ENCODE measurements at places on chromosomes 12 and 14.

DNA sequence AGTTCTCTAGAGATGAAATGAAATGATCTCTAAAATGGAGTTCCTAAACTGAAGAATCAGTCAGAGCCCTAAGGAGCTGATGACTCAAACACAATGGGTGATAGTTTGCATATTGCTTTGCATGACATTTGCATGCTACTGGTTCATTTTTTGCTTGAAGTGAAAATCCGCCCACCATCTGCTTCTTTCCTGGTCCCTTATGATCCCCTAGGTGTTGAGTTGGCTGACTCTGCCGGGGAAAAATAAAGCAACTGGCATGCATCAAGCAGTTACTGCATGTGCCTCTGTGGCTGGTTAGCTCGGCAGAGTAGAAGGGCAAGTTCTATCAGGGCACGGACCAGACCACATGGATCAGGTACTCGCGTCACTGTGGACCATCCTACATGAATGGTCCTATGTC lies 151.1 kb downstream of the PPM1H start:
- peak; percentile 59 for DNase-seq

DNA sequence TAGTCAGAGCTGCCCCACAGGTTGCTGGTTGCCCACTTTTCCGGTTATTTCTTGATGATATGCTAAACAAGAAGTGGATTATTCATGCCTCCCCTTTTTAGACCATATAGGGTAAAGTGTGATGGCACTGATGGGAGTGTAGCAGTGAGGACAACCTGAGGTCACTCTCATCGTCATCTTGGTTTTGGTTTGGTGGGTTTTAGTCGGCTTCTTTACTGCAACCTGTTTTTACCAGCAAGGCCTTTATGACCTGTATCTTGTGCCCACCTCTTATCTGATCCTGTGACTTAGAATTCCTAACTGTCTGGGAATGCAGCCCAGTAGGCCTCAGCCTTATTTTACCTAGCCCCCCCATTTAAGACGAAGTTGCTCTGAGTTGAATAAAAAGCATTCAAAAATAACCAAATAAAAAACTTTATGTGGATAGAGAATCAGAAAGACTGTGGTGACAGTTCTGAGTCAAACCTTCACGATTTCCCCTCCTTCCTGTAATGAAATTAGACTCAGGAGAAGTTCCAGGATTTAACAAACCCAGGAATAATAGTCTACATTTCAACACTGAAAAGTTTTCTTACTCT lies 144.2 kb downstream of the PAWR start:
- no peak for DNase-seq

DNA sequence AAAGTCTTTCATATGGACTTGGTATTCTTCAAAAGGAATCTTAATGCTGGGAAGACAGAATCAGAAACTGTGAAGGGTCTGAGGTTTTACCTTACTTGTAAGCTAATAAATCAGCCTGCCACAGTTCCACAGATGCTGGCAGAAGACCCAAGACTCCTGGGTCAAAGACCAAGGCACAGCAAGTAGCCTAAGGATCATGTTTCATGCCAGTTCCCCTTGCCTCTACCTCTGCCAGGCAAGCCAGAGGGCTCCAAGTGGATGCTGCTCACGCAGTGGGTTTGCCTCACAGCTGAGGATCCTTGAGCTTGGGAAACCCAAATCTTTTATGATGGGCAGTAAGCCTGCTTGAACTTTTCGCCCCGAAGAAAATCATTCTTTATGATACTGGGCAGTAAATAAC lies 15.2 kb upstream of the RXYLT1 start:
- DNase-seq, result no peak

DNA sequence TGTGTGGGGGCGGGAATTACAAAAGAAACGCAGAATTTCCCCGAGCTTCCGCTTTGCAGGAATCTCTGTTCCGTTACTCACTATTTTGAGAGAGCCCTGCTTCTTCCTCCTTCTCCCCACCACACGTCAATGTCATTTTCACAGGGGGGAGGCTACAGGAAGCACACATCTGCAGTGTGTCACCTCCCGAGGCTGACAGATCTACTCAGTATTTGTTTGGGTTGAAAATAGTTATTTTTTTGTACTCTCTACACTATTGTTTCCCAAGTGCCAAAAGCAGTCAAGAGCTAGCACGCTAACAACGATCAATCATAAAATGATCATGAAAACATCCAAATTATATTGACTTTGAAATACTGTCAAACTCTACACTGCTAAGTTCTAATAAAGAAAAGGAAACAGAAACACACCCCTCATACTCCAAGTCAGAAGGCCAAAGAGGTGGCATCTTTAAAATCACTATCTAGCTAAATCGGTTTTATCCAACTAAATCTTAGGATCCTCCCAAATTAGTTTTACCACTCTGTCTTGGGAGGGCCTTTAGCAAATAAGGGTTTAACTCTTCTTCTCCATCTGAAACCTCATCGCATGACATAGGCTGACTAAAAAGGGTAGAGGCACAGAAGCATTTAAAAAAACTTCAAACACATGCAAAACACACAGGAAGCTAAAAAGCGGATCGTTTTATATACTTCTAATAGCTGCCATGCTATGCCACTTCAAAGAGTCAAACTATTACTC lies 51.8 kb downstream of the FOXN3 start:
- DNase-seq, result peak; percentile 45

DNA sequence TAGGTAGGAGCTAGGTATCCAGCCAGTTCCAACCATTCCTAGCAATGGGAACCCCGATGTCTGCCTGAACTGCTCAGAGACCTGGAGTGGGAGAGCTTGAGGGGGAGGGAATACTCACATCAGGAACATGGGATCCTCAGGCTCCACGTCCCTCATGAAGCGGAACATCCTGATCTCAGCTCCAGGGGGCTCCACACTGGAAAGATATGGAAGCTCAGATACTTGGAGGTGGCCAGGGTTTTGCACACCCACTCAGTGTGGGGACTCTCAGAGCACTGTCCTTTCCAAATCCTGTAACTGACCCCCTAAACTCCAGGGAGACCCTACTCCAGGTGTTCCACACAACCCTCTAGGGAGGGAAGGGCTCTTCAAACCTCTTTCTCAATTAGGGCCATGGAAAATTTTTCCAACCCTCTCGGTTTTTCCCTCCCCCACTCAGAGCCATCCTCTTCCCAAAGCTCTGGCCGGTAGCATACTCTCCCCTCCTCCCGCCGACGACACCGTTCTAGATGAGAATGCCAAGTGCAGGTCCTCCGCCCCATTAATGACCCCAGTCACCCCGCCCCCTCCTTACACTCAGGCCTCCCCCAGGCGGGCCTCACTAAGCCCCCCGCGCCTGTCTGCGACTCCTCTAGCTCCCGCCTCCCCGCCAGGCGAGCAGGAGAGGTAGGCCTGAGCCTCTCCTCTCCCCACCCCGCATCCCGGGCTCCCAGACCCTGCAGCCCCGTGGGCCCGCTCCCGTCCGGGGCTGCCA lies 597 bp downstream of the MLF2 start:
- peak; percentile 65 for DNase-seq

DNA sequence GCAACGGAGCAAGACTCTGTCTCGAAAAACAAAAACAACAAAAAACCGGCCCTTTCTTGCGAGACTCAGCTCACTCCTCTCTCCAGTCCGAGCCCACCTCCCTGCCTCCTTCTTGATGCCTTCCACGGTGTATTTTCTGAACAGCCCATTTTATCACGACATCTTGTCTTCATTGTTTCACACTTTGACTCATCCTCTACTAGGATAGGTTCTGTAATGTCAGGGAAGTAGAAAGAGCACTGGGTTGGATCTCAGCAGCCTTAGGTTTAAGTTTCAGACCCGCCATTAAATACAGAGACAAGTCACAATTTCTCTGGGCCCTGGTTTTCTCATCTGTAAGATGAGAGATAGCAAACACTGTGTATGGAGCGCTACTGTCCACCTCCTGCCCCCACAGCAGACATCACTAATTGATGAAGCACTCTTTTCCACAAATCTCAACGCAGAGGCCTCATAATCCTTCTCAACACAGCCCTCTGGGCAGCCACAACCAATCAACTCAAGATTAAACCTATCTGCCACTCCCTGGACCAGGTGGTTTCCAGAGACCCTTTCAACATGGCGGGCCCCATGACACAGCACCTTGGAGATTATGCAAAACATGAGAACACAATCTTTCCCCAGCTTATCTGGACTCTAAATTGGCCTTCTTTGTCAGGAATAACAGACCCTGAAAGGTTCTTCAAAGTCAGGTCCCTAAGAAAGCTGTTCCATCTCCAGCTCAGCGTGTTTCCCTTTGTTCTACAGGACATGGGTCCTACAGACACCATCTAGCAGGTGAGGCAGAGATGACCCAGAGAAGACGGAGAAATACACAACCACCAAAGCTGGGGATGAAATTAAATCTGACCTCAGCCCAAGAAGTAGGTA lies 35.6 kb downstream of the CCDC88C start:
- no peak for DNase-seq

All from fibroblast of skin of right biceps (primary cell).